ENCODE measurements at places on chromosomes 12 and 14.

DNA sequence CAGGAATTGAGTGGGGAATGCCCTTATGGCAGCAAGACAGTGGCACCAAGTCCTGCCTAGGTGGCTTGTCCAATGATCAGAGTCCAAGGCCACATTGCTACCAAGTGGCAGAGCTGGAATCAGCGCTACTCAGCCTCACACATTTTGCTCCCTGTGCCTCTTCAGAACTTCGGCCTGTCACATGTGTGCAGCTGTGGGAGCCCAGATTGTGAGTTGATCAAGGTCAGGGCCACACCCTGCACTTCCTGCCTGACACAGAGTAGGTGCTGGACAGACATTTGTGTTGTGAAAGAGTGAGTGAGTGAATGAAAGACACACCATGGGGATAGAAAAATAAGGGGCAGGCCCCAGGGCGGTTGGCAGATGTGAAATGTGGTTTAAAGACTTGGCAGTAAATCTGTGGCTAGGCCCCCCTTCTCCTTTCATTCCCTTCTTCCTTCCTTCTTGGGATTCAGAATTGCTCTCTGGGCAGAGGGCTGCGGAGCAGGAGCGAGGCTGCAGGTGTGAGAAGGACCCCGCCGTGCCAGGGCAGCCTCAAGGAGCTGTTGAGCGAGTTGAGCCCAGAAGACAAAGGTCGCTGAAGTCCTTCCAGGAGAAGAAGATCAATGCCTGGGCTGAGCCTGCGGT is 83.5 kb downstream of the SLC25A47 start:
- peak; percentile 29 for DNase-seq

- DNase-seq, result no peak
Measured at GRCh38 chr12:92132288-92132687, 13.4 kb downstream of the BTG1 start.

DNA sequence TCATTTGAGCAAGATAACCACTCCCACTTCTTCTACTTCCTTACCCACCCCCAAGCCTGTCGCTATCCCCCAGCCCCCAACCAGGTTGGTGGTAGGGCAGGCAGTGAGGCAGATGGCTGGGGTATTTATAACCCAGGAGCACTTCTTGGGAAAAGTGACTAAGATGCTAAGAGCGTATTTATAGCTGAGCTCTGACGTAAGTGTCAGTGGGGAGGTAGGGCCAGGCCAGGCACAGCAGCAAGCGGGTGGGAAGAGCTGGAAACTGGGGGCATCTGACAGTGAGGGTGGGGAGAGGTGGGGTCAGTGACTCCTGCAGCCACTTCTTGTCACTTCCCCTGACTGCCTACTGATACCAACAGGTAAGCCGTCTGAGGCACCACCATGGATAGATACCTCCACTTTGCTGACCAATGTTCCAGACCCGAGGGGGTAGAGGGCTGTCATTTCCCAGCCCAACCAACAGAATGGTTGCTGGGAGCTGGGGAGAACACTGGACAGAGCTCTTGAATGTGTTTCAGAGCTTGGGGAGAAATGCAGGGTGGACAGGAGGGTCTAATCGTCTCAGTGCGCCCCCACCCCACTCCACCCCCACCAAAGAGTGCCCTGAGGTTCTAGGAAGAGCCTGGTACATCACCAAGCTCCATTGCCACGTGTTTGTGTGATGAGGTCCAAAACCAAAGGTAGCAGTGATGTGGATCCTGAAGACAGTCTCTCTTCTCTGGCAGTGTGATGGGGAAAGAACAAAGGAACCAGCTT is 2.7 kb upstream of the INHBE start:
- DNase-seq, result no peak

DNA sequence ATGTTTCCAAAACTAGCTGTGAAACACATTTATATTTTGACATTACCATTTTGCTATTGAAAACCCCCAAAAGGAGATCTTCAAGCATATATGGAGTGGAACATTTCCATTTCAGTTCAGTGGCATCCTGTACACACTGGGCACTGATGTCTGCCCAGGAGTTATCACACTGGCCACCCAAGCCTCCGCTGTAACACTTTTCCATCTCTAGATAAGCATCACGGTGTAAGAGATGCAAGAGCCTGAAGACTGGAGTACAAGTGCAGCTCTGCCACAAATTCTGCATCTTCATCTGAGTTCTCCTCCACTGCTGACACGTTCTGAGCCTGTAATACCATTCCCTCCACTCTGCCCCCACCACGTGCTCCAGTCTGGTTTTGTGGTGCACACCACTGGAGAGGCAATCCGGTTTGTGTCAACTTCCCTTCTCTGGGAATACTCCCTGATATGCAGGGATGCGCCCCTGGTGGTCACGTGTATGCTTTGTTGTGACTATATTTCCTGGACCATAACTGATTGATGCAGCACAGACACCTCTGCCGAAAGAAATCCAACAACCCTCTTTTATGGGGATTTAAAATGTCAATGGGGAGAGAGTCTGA is 12.7 kb downstream of the SPTLC2 start:
- no peak for DNase-seq

DNA sequence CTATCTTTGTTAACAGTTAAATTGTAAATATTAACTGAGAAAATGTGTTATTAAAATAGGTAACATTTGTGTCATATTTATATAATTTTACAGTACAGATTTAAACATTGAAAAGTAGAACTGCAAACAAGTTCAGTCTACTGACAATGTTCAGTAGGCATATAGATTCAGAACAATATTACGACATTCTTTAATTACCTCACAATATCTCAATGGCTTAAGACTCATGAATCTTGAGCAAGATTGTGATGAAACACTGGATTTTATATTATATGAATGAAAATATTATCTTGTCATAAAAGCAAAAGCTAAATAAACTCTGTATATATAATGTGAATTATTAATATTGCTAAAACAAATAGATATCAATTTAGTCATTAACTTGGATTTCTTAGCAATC is 194.9 kb downstream of the ADAMTS20 start:
- no peak for DNase-seq

DNA sequence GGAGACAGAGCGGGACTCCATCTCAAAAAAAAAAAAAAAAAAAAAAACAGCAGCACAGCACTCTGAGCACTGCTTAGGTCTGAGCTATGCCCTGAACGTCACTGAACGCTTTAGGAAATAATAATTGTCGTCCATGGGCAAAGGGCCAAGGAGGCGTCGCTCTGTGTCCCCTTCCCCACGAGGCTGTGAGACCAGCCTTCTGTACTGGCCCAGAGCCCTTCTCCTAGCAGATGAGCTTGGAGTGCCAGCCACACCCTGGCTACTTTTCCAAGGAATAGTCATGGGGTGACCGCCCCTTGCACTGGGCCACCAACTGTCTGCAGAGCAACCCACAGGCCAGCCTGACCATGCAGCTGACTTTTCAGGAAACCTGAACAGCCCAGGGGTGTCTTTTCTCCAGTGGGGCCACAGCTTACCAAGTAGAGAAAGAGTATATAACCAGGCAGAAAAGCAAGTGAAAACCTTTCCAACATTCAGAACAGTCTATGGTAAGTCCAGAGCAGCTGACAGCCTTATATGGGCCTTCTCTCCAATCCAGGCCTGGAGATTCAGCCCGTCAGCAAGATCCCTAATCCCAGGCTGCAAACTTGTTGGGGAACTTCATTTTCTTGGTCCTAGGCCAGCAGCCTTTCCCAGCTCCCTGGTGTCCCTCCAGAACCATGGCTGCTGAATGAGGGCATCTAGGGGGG is 28.5 kb downstream of the CD9 start:
- no peak for DNase-seq

DNA sequence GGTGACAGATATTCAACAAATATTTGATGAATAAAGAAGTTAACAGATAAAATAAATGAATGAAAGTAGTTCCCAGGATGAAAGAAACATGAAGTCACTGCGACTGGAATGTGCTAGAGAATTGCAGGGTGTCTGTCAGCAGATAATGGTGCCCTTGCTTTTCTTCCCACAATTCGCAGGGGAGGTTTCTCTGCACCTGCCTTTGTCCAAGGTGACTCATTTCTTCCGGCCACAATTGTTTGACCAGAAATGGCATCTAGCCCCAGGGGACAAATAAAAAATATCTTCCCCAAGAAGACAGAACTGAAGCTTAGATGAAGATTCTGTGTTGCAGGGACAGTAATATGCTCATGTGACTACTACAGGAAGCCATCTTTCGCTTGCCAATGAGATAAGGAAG is 316.1 kb upstream of the TBX3 start:
- no peak for DNase-seq

GRCh38 chr12:103848917-103849491 is 8.0 kb upstream of the NT5DC3 start:
- no peak for DNase-seq

DNA sequence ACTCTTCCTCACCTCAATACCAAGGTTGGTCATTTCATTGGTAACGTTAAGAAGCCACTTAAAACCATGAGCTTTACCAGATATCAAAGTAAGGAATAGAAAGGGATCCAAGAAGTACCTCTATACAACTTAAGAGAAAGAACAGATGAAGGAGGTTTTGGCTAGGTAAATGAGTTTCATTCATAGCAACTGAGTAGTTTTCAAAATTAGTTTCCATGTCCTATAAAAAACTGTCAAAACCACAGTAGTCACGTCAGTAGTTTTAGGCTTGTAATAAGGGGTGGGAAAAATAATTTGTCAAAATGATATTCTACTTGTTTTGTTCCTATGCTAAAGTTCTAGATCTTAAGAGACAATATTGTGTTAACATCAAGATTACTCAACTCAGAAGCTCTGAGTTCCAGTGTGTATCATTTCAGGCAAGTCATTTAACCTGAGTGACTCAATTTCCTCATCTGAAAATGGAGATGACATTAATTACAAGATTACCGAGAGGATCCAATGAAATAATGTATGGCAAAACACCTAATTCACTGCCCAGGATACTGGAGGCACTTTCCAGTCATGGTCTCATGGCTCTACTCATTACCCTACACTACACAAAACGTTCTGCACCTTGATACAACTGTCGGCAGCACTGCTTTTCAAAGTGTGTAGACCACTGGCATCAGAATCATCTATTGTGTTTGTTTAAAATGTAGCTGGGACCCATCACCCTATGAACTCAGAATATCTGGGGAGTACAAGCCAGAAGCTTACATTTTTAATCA is 24.1 kb upstream of the SLC6A13 start:
- no peak for DNase-seq

Data from breast epithelium (tissue), 4 donors.